Stimulated activated CD8-positive, alpha-beta memory T cell treated with anti-CD3 and anti-CD28 coated beads, Interleukin-15, amount 100 ng/mL, for 4 hours (primary cell): ENCODE measurements at places on chromosomes 5 and 9.

- DNase-seq: no peak
These were observed 184.3 kb downstream of the TSSK1B start for GRCh38 chr5:113250341-113250953.

- no peak for DNase-seq
These were observed 991 bp downstream of the IARS1 start for GRCh38 chr9:92292338-92293074.

DNA sequence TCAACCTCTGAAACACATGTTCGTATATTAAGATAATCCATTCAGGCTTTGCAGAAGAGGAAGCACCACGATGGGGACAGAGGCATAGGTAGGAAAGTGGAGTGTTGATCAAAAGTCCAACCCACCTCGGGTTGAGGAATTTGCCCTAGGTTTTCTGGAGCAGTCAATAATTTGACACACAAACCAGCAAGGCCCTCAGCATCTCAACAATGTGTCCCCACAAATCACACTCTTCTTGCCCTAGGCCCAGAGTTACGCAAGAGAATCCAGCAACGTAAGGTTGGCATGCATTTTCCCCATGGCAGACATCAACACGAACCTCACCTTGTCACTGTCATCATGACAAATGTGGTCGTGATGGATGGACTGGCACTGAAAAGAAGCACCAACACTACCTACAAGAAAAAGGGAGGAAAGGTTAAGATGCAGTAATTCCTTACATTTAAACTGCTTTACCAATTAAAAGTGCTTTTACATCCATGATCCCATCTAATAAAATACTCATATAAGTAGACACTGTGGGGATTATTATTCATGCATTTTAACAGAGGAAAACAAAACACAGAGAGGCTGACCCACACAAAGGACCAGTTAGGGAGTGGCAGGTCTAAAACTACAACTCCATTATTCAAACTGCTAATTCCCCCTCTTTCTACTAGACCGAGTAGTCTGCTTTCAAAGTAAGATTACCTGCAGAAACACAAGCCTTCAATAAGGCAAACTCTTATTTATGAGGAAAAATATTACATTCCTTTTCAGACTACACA is 24.4 kb upstream of the RNF38 start:
- DNase-seq: no peak

DNA sequence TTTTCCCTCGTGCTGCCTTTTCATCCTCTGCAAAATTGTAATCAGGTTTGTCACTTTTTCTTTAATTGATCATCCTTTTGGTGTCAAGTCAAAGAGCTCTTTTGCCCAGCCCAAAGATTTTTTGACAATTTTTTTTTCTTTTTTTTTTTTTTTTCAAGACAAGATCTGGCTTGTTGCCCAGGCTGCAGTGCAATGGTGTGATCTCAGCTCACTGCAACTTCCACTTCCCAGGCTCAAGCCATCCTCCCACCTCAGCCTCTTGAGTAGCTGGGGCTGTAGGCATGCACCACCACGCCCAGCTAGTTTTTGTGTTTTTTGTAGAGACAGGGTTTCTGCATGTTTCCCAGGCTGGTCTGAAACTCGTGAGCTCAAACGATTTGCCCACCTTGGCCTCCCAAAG is 36.7 kb downstream of the CDK7 start:
- DNase-seq: no peak

- DNase-seq: no peak
These were observed 47.5 kb downstream of the DAB2IP start for GRCh38 chr9:121698627-121699570.

- no peak for DNase-seq
These were observed 120.7 kb upstream of the PCA3 start for GRCh38 chr9:76643399-76644117.

GRCh38 chr5:165448753-165449152 is 1943.3 kb downstream of the MAT2B start:
- no peak for DNase-seq

DNA sequence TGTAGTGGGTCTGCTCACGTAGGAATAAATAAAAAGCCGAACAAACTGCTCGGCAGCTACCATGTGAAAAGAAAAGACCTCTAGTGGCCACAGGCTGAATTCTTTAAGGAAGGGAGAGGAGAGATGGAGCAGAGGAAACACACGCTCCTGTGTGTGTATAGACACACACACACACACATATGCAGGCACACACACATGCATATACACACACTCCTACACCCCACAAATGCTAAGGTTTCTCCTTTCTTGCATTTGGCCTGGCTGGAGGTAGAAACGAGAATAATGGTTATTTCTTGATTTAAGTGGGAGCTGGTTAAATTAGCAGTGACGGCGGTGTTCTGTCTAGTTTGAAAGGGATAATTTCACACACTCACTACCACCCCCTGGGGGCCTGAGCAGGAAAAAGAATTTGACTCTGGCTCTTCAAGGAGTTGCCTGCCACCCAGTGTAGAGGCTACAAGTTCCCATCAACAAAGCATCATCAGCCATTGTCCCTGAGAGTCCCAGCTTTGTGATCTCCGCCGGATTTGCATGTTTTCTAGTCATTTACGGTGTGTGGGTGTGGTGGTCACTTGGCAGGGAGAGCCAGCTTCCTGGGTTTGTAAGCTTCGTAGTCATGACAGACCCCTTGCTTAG is at the start of gene INSYN2B:
Gene INSYN2B, minus strand, starts transcription at position 78 of the 636 bp plus-strand sequence. CDS start 96,597 bp downstream, outside the sequence.
- DNase-seq: no peak

DNA sequence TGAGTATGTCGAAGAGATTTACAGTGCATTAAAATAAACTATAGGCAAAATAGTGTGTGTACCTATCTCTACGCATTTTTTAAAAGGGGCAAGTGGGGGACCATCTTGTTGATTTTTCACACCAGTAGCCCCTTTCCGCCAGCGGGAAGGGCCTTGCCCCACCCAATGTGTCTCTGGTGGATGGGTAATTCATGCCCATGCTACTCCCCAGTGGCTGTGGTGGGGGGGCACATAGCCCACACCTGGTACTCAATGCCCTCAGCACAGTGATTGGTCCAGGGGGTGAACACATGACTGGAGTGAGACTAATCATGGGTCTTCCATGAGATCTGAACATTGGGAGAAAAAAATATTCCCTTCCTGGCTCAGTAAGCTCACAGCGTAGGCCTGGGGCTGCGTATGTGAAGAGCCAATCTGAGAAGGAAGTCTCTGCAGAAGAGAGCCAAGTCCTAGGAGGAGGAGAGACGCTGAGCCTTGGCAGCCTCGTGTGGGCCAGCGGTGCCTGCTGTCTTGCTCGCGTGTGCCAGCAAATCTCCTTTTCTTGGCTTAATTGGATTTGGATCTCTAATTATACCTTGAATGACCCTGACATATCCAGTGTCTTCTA is 103.4 kb downstream of the ADAMTS2 start:
- no peak for DNase-seq

GRCh38 chr5:53792338-53792737 is 231.9 kb downstream of the NDUFS4 start:
- no peak for DNase-seq

GRCh38 chr9:79477241-79477840 is 94.4 kb upstream of the TLE4 start:
- no peak for DNase-seq

GRCh38 chr5:93800988-93801811 is 59.8 kb upstream of the POU5F2 start:
- no peak for DNase-seq

GRCh38 chr5:59330680-59331079 is 562.8 kb downstream of the PDE4D start:
- no peak for DNase-seq

- DNase-seq: no peak
These were observed 96.8 kb downstream of the OR2K2 start for GRCh38 chr9:111232997-111233790.

DNA sequence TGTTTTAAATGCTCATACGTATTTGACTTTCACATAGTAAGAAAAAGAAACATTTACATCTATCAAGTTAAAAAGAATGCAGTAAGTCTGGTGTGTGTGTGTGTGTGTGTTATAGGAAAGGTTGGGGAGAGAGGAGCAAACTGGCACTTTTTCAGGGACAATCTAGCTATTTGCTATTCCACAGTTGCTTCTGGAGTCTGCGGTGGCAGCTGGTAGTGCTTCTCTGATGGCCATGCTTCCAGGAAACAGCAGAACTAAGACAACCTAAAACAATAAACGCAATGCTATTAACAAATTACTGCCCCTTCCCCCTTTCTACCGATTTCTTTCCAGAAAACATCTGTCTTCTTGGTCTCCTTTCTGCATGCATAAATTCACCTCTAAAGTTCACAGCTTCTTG is 70.0 kb upstream of the CDH10 start:
- DNase-seq: no peak
